ENCODE measurements at places on chromosomes 4 and X. TPM values are rescaled to one million over a fixed set of nuclear protein-coding genes. Genes with fewer than 3 reads are reported as not detected.
A peak's percentile ranks its signal among the peaks of the same experiment; 100 is the strongest.

GRCh38 chr4:74084984-74085383 lies 14.0 kb downstream of the CXCL2 start:
- no peak overlapping the region for H3K4me3 ChIP-seq
- H3K36me3 ChIP-seq: no peaks in the 10 kb centered on the region
- H3K27ac ChIP-seq: no peak overlapping the region
- no peaks in the 10 kb centered on the region for H3K4me1 ChIP-seq
- DNase-seq: no peak
- H3K27me3 ChIP-seq: no peaks in the 10 kb centered on the region

Gene FRAS1
- 4.6 TPM for total RNA-seq

DNA sequence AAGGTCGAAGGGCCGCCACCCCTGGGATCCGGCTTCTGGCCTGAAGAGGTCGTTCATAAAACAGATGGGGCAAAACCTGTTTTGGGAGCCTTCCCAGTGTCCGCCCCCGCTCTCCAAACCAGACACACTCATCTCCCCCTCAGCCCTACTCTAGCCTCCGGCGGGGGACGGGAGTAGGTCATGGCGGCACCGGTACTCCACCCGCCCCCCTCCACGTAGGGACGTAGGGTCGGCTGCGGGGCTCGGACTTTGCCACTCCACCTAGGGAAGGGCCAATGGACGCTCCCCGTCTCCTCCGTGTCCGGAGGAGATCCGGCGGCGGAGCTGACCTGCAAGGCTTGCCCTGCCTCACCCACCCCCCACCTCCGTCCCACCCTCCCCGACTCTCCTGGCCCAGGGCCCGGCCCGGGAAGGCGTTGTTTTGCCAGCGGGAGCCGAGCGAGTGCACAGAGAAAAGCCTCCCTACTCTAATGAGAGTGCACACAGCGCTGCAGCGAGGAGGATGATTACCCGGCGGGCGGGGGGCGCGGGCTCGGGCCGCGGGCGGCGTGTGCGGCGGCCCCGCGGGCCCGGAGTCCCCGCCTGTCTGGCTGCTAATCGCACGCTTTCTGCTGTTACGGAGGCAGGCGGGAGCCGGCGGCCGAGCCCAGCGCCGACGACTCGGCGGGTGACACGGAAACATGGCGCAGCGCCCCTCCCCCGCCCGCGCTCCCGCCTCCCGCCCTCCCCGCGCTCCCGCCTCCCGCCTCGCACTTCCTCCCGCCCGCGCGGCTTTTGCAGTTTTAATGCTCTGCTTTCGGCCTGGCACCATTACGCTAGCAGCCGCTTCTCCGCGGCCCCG lies 8.3 kb upstream of the BCOR start:
- peak overlapping the region; percentile 9 for H3K27ac ChIP-seq
- peak overlapping the region; percentile 54 for H3K4me3 ChIP-seq

DNA sequence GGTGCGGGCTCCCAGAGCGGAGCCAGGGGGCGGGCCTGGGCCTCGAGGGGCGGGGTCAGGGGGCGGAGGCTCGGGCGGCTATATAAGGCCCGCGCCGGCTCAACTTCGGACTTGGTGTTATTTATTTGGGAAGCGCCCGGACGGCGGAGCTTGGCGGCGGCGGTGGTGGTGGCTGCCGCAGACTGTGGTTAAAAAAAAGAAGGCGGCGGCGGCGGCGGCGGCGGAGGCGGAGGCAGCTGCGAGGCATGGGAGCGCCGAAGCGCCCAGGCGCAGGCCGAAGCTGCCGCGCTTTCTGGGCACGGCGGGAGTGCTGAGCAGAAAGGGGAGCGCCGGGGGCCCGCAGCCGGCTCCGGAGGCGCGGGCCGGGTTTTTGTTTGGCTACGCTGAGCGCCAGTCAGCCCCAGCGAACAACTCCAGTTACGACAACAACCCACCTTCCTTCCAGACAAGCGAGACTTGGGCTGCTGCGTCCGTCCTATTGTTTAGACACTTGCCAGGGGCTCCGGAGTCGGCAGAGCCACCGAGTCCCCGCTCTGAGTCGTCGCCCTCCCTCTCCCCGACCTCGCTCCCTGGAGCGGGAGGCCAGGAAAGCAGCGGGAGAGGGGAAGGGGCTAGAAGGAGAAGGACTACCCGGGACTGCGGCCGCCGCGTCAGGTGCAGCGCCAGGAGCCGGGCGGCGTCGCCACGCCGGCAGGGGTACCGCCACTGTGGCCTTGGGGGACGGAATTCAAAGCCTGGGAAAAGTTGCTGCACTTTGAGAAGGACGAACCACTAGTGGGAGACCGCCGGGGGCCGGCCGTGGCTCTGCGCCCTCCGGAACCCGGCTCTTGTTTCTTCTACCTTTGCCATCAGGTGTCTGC lies at the start of gene SLIT2:
SLIT2 (plus strand) TSS at position 110 of the 860 bp plus-strand sequence. CDS start 1,911 bp downstream, outside the sequence.
- no peaks in the 10 kb centered on the region for H3K27me3 ChIP-seq
- H3K4me1 ChIP-seq: peaks cover 61% of the 10 kb centered on the region
- peak within 1 kb of the TSS; percentile 70 for H3K27ac ChIP-seq
- peak within 1 kb of the TSS; percentile 50 for H3K4me3 ChIP-seq

DNA sequence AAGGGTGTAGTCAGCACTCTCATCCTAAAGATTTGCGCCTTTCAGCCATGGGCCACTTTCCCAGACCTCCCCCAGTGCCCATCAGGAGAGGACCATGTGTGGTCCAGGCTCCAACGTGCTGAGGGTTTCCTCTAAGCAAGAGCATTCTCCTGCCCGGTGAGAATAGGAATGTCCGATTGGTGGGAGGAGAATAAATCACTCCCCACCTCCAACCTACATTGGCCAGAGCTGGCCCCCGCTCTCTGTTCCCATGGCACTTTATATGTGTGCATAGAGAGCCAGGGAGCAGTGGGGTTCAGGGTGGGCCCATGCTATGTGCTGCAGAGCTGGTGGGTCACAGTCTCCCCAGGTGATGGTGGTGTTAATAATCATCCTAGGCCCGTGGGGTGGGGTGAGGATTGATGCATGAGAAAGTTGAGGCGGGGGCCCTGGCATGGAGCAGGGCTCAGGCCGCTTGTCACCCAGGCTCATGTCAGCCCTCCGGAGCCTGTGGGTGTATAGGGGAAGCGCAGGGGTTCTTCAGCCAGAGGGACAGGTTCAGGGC lies 6.8 kb upstream of the SORCS2 start:
- peak; percentile 9 for DNase-seq
- H3K4me3 ChIP-seq: no peak overlapping the region

DNA sequence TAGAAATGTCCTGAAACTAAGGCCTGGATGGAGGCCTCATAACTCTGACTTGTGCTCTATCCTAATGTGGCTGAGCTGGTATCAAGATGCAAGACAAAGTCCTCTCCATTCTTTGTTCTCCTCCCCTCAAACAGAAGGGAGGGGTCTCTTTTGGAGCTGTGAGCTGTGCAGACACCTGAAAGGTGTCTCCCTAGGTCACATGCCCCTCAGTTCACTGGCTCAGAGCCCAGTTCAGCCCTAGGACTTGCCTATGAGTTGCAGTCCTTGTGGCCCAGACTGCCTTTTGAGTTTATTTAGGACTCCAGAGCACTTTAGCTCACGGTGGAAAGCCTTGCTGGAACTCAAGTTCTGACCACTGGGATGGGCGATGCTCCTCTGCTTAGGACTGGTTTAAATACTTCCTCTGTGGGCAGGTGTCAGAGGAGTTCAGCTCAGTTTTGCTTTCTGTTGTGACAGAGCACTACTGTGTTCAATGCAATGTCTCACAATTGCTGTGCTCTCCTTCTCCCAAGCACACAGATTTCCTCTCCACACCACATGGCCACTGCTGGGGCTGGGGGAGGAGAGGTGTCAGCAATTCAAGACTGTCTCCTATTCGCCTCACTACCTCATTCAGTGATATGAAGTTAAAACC lies 84.8 kb upstream of the ZNF827 start:
- H3K27me3 ChIP-seq: no peaks in the 10 kb centered on the region
- no peak for DNase-seq
- H3K27ac ChIP-seq: no peak overlapping the region
- H3K36me3 ChIP-seq: no peaks in the 10 kb centered on the region
- no peak overlapping the region for H3K4me3 ChIP-seq
- H3K4me1 ChIP-seq: no peaks in the 10 kb centered on the region

- H3K27me3 ChIP-seq: no peaks in the 10 kb centered on the region
- no peaks in the 10 kb centered on the region for H3K4me1 ChIP-seq
- no peak overlapping the region for H3K4me3 ChIP-seq
- DNase-seq: no peak
- no peak overlapping the region for H3K27ac ChIP-seq
- no peaks in the 10 kb centered on the region for H3K36me3 ChIP-seq
Measured at GRCh38 chr4:47690611-47691010, 147.3 kb downstream of the CORIN start.

- H3K27ac ChIP-seq: no peak overlapping the region
- H3K4me1 ChIP-seq: no peaks in the 10 kb centered on the region
- H3K4me3 ChIP-seq: no peak overlapping the region
Measured at GRCh38 chrX:3743801-3744439, 30.5 kb upstream of the PRKX start.

Gene SPANXA2
- not detected for total RNA-seq

GRCh38 chrX:131277543-131278136 lies 11.5 kb downstream of the IGSF1 start:
- H3K4me3 ChIP-seq: no peak overlapping the region
- no peaks in the 10 kb centered on the region for H3K4me1 ChIP-seq
- H3K27me3 ChIP-seq: peaks cover 21% of the 10 kb centered on the region
- H3K27ac ChIP-seq: no peak overlapping the region

Gene PDHA1
- 45.6 TPM for total RNA-seq

DNA sequence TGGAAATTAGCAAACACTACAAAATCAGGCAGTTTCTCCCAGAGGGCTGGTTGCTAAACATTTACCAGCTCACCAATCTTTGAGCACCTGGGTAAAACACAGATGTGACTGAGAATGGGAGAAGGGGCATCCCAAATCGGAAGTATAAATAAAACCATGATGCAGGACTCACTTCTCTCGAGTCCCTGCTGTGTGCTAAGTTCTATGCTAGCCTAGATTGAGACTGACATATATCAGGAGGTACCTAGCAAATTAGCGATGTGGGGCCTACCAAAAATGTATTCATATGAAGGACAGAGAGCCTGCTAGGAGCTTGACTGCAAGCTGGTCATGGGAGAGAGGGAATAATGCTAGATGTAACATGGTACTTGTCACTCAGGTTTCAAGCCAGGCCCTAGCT lies 171.9 kb upstream of the PGRMC2 start:
- H3K27ac ChIP-seq: no peak overlapping the region
- H3K36me3 ChIP-seq: no peaks in the 10 kb centered on the region
- H3K4me1 ChIP-seq: no peaks in the 10 kb centered on the region
- DNase-seq: no peak
- no peak overlapping the region for H3K4me3 ChIP-seq

DNA sequence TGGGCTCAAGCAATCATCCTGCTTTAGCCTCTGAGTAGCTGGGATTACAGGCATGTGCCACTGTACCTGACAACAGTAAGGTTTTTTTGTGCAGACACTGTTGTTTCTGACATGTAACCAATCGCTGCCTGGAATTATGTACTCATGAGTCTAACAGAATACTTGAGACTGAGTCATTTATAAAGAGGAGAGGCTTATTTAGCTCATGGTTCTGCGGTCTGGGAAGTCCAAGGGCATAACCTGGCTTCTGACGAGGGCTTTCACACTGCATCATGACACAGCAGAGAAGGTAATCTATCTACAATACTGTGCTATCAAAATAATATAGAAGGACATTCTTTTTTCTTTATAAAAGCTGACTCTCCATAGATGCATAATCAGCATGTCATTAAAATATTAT lies 115.5 kb upstream of the STOX2 start:
- H3K36me3 ChIP-seq: no peaks in the 10 kb centered on the region
- no peak overlapping the region for H3K27ac ChIP-seq
- no peaks in the 10 kb centered on the region for H3K27me3 ChIP-seq
- no peak for DNase-seq
- no peak overlapping the region for H3K4me3 ChIP-seq

GRCh38 chr4:176778063-176778462 lies 14.7 kb downstream of the VEGFC start:
- no peak overlapping the region for H3K4me3 ChIP-seq
- H3K36me3 ChIP-seq: no peaks in the 10 kb centered on the region
- no peak for DNase-seq
- no peaks in the 10 kb centered on the region for H3K4me1 ChIP-seq
- H3K27me3 ChIP-seq: no peaks in the 10 kb centered on the region

GRCh38 chr4:24840826-24841543 lies 45.6 kb downstream of the SOD3 start:
- H3K4me1 ChIP-seq: no peaks in the 10 kb centered on the region
- H3K27me3 ChIP-seq: no peaks in the 10 kb centered on the region
- H3K36me3 ChIP-seq: peaks cover 41% of the 10 kb centered on the region
- H3K27ac ChIP-seq: no peak overlapping the region
- H3K4me3 ChIP-seq: no peak overlapping the region
- DNase-seq: no peak

GRCh38 chr4:68463796-68464195 lies 16.5 kb downstream of the TMPRSS11E start:
- no peaks in the 10 kb centered on the region for H3K4me1 ChIP-seq
- no peak for DNase-seq
- H3K27me3 ChIP-seq: no peaks in the 10 kb centered on the region
- H3K36me3 ChIP-seq: no peaks in the 10 kb centered on the region
- no peak overlapping the region for H3K4me3 ChIP-seq

DNA sequence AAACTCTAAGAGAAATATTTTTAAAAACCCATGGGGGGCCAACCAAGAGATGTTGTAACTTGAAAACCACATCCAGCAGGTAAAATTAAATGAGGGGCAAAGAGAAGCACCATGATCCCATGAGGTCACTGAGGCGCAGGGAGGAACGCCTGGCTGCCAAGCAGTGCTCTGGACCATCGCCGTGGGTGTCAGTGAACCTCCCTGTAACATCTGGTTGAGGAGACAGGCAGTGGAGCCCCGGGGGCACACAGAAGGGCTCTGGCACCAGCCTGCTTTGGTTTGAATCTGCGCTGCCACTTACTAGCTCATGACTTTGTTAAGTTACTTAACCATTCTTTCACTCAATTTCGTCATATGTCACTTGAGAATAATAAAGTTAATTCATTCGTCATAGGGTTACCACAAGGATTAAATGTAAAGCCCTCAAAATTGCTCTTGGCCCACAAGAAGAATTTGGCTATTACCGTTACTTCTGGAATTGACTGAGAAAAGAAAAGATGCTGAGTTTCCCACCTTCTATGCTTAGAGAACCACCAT lies 41.6 kb upstream of the SLC25A4 start:
- H3K36me3 ChIP-seq: no peaks in the 10 kb centered on the region
- H3K27me3 ChIP-seq: no peaks in the 10 kb centered on the region
- H3K4me1 ChIP-seq: no peaks in the 10 kb centered on the region
- no peak overlapping the region for H3K4me3 ChIP-seq
- DNase-seq: no peak

GRCh38 chr4:7330031-7330596 lies 104.6 kb downstream of the PSAPL1 start:
- DNase-seq: no peak
- H3K36me3 ChIP-seq: no peaks in the 10 kb centered on the region
- H3K4me1 ChIP-seq: no peaks in the 10 kb centered on the region

GRCh38 chrX:154818916-154819770 lies 13.9 kb upstream of the MPP1 start:
- DNase-seq: no peak
- H3K4me1 ChIP-seq: no peaks in the 10 kb centered on the region
- no peaks in the 10 kb centered on the region for H3K36me3 ChIP-seq
- no peak overlapping the region for H3K4me3 ChIP-seq

Gene ZNF330
- total RNA-seq: 42.6 TPM

Gene FREM3
- not detected for total RNA-seq
